ENCODE measurements at places on chromosomes 1 and 21.

DNA sequence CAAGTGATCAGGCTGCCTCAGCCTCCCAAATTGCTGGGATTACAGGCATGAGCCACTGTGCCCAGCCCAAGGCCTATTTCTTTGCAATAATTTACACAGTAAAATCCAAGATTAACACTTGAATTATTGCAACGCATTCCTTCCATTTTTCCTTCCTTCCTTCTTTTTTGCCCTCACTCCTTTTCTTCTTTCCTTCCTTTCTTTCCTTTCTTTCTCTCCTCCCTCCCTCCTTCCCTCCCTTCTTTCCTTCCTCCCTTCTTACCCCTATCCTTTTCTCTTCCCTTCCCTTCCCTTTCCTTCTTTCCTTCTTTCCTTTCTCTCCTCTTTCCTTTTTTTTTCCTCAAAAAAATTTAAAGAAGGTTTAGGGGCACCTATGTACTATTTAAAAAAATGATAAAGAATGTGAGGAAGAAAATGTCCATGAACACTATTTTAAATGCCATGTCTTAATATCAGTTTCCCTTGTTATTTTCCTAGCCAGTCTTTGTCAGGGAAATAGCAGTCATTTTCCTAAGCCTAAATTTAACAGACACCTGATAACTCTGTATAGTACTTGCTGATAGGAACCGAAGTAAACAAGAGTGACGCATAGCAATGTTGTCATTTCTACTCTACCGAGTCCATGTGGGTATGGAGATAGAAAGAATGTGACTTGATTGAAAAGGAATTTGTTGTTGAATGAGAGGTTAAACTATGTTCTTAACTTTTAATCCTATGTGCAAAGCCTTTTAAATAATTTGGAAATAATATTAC is 79.8 kb upstream of the HMCN1 start:
- DNase-seq, result peak; percentile 53

DNA sequence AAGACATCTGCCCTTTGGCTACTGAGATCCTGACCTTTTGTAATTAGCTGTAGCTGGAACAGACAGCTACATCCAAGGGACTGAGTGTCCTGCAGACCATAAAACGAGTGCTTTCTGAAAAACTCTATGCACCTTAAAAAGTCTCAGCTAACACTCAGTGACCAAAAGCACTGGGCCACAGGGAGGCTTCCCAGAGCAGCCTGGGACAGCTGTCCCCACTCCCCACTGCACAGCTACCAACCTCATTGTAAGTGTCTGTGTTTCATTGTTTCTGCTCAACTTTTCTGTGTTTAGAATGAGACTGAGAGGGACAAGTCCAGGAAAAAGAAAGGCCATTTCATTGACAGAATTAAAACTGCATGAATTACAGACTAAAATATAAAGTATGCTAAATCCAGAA is 80.7 kb downstream of the SMYD2 start:
- no peak for DNase-seq

DNA sequence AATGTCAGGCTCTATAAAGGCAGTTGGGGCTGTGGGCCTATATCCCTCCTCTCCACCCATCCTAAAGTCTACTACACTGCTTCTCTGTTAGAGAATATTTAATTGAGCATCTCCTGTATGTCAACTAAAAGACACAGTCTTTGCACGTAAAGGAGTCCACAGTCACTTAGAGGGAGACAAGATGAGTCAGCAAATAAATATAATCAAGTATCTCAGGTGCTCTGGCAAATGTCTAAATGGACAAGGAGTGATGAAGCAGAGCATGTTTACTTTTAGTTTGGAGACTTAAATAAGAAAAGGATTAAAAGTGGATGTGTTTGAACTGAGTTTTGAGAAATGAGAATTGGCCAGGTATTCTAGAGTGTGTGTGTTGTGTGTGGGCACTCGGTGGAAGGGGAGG is 41.8 kb upstream of the RAP1A start:
- DNase-seq, result no peak

DNA sequence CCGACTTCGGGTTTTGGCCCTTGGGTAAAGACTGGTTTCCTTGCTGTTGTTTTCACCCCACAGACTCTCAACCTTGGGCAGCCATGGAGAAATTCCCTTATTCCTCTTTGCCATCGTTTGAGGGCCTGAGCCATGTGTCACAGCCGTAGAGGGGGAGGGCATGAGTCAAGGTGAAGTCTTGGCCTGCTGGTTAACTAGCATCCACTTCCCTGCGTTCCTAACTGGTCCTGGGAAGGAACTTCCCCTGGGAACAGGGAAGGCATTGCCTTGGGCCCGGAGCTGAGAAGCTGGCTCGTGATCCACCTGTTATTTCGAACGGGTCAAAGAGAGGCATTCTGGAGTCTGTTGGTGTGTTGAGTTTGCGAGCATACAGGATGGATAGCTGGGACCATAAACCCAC is 464.9 kb downstream of the CAMTA1 start:
- DNase-seq, result no peak

- DNase-seq, result peak; percentile 55
Measured at GRCh38 chr1:63674238-63674864, 81.1 kb downstream of the PGM1 start.

GRCh38 chr1:117026361-117026760 is 24.8 kb downstream of the CD101 start:
- no peak for DNase-seq

DNA sequence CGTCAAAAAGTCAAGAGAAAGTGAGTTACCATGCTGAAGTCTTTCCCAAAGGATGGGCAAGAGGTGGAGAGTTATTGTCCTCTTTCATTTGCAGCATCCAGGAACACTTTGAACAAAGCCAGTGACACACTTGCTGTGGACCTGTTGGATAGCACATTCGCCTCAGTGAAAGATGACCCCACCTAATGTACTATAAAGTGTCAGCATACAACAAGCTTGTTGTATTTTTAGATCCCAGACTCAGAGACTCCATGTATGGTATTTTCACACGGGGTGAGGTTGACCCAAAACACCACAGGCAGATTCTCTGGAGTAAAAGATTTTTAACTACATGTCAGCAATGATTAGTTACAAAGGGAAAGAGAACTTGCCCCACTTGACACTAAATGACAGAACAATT is 273.8 kb downstream of the PTBP2 start:
- no peak for DNase-seq

GRCh38 chr1:89671775-89672488 is 39.0 kb downstream of the LRRC8C start:
- peak; percentile 19 for DNase-seq

GRCh38 chr1:119009312-119009655 is 21.1 kb upstream of the TBX15 start:
- DNase-seq, result no peak

GRCh38 chr1:51234721-51235425 is 1.2 kb upstream of the RNF11 start:
- DNase-seq, result peak; percentile 38

DNA sequence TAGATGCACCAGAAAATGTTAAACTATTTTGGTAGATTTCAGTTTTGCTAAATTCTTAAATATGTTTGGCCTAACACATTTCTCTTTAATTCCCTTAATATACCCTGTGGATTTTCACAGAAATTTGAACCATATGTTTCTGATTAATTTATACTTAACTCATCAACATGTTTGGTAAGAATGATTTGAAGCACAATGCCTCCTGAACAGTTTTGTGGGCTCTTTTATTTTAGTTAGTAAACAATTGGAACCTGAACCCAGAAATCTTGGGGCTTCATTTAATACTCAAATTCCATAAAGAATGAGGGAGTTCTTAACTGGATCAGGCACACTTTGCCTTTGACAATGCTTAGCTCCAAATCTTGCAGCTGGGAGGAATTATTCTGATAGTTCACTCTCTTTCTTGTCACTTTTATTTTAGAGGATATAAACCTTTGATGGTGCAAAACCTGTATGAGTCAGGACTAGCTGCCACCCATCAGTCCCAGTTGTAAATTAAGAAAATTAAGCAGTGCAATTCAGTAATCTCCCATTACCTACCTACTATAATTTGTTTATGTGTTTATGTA is 24.6 kb upstream of the LYPLAL1 start:
- no peak for DNase-seq

DNA sequence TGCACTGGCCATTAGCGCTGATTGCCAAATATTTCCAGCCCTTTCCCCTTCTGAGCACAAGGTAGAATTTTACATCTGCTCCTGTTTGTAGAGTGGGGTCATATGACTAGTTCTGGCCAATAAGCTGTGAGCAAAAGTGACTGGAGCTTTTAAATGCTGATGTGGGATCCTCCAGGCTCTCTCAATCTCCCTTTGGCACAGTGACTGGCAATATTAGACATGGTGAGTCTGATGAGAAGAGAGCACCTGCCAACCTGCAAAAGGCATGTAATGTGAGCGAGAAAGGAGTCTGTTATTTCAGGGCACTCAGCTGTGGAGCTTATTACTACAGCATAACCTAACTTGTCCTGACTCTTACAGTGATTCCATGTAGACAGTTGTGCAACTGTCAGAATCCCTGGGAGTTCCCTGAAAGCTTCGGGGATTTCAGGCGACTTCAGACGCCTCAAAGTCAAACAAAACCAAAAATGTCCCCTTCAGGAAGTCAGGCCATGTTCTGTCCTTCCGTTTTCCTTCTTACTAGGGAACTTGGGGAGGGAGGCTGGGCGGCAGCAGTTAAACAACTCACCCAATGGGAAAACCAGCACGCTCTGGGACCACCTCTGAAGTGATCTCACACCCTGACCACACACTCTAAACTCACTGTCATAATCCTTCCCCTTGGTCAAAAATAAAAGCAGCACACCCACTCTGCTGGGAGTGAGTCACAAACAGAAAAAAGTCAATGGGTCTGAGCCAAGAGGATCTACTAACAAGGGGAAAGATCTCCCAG is 3.6 kb upstream of the RASSF5 start:
- DNase-seq, result no peak

DNA sequence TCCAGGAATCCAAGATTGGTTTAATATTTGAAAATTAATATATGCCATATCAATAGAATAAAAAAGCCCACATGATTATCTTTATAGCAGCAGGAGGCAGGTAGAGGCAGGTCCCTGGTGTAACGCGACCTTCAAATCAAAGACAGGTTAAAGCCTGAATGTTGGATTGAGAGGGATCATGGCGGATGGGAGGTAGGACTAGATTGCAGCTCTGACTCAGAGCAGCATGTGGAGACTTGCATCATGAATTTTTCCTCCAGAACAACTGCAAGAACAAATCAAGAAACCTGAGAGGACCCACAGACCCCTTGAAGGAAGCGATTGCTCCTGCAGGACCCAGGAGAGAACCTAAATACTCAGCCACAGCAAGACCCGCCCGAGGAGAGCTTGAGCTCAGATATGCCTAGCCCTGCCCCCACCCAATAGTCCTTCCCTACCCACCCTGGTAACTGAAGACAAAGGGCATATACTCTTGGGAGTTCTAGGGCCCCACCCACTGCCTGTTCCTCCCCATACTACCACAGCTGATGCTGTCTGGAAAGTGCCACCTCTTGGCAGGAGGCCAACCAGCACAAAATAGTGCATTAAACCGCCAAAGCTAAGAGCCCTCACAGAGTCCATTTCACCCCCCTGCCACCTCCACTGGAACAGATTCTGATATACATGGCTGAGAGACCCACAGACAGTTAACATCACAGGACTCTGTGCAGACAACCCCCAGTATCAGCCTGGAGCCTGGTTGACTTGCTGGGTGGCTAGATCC is 19.5 kb downstream of the S100B start:
- DNase-seq, result no peak
